Stimulated activated CD4-positive, alpha-beta T cell treated with anti-CD3 and anti-CD28 coated beads, Interleukin-12 subunit alpha, Interleukin-12 subunit beta, amount 100 ng/mL, for 24 hours (primary cell): ENCODE measurements at places on chromosomes 7 and 10.
A peak's percentile ranks its signal among the peaks of the same experiment; 100 is the strongest.

DNA sequence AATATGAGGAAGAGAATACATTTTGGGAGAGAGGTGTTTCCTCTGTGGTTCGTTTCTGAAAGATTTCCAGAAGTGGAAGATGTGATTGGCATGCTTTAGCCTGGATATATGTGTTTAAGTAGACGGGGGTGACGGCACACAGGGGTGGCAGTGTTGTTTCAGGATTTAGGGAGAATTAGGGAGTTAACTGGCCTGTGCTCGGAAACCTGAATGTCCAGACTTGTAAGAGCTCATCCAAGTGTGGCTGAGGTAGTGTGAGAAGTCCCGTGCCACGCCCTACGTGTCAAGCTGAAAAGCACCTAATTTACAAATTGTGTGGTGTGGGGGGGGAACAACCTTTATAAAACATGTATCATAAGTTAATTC, 1.1 kb downstream of the RALA start:
- DNase-seq = no peak

- DNase-seq = no peak
These were observed 122.0 kb downstream of the ELAPOR2 start for GRCh38 chr7:86937363-86937878.

GRCh38 chr10:61964059-61964709, 62.7 kb downstream of the ARID5B start:
- no peak for DNase-seq

DNA sequence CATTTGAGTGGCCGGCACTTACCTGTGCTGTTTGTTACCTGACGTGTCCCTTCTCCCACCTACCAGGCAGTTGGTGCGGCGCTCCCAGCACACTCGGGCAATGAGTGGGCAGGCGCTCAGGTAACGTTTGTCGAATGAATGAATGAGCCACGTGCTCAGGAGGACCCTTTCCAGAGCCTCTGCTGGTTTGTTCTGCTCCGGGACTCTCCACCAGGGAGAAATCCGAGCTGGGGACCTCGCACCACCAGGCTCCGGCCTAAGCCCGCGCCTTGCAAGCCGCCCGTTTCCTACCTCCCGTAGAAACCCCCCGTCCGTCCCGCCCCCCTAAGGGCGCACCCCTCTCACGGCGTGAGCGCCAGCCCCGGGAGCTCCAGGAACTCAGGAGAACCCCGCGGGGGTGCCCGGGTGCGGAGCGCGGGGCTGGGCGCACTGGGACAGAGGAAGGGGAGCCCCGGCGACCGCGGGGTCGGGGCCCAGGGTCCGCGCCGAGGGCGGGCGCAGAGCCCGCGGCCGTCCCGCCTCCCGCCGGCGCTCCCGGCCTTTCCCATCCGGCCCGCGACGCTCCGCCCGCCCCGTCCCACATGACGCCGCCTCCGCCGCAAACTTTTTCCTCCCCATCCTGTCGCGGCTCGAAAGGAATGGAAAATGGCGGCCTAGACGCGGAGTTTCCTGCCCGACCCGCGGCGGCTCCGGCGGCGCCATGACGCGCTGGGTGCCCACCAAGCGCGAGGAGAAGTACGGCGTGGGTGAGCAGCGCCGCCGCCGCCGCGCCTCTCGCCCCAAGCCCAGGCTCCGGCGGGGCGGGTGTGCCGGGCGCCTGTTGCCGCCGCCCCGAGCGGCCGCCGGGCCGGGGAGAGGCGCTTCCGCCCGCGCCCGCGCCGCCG, at the start of gene DOCK1:
Gene DOCK1, plus strand, starts transcription at position 611 of the 884 bp plus-strand sequence. Its CDS starts 90 bp downstream, at position 701.
- peak; percentile 18 for DNase-seq

DNA sequence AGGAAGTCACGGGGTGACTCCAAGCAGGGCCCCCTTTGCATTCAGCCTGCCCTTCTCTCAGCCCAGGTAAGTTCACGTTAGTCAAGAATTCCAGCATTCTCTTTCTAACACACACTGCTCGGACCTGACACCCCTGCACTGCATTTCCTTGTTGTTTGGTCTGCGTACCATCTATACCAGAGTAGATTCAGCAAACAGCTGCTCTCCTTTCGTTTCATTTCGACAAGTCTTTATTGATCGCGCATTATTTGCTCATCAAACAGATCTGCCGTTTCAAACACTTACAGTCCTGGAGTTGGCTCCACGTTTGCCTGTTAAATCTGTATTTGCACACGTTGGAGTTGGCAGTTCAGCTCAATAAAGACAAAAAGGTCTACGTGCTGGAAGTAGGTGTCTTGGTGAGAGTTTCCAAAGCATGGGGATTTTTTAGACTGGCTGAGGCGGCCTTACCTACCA, 495.1 kb downstream of the RPS24 start:
- no peak for DNase-seq

DNA sequence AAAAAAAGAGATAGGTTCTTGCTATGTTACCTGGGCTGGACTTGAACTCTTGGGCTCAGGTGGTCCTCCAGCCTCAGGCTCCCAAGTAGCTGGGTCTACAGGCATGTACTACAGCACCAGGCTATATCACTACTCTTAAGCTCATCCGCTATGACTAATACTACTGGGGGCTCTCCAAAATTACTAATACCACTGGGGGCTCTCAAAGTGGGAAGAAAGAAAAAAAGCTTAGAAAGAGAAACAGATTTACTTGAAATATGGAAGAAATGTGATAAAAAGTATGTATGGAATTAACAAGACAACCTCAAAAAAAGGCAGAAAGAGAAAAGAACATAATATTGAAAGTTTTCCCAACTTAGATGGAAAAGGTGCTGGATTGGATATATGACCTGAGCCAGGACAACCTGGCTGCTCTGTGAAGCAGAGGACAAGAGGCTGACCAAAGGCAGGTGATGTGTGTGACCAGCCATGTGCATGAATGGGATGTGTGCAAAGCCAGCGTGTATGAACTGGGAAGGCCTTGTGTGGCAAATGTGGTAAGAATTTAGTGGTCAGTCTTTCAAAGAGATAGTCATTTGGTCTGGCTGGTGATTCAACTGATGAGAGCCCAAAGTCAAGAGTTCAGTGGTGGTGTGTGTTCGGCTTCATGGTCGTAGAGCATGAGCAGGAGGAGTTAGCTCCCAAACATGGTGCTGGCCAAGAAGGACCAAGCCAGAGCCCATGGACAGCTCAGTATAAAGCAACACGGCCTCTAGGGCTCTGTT, 232.4 kb upstream of the KLF14 start:
- no peak for DNase-seq

DNA sequence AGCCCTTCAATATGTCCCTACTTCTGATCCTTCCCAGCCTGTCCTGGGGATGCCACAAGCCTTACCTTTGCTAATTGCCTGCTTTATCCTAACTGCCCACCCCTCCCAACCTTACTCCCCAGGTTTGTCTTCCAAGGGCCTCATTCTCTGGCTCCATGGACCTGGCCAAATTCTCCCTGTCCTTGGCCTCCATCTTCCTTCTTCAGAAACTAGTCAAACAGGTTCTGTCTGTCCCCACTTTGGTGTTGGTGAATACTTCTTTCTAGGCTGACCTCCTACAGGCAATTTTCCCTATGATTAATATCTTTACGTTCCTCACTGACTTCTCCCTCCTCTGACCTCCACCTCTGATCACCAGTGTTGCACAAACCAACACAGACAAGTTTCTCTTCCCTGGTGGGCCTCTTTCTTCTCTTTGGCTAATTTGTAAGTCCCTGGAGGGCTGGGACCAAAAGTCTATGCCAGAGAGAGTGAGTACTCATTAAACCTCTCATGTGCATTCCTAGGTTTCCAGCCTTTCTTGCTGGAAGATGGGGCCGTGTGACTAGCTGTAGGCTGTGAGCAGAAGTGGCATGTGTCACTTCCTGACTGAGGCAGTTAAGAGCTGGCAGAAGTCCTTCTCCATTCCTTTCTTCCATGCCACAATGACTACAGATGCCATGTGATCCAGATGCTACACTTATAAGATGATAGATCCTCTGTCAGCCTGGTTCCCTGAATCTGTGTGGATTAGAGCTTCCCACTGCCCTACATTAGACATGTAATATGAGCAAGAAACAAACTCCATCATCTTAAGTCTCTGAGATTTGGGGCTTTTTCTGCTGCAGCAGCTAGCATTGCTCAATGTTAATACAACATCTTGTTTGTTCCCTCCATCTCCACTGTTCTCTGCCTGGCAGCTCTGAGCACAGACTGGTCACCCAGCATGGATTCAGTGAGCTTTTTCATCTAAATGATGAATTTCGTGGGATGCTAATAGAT, 382.7 kb downstream of the RPS24 start:
- DNase-seq = no peak

DNA sequence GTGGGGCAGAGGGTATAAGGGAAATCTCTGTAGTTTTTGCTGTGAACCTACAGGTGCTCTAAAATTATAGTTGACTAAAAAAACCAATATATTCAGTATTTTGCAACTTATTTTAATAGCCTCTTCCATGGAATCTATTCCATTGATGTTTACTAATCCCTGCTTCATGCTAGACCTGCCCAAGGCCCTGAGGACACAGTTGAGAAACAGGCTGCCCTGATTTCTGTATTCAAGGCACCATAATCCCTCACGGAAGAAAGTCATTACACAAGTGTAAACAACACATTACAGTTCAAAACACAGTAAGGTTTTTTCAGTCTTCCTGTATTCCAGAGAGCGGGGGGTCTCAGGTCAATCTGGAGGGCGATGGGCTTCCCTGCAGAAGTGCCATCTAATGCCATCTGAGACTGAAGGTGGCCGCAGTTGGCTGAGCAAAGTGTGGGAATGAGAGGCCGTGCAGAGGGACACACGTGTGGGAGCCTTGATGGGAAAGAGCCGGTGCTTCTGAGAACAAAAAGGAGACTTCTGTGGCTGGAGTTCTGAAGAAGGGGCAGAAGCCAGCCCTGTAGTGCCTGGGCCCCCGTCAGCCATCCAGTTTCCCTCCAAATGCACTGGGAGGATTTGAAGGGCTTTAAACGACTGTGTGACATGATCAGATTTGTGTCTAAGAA, 146.9 kb downstream of the PTPN20 start:
- DNase-seq = no peak

GRCh38 chr7:7681191-7681935, 37.0 kb downstream of the RPA3 start:
- DNase-seq = no peak

- DNase-seq = no peak
These were observed 371.4 kb downstream of the PHTF2 start for GRCh38 chr7:78169992-78170391.

DNA sequence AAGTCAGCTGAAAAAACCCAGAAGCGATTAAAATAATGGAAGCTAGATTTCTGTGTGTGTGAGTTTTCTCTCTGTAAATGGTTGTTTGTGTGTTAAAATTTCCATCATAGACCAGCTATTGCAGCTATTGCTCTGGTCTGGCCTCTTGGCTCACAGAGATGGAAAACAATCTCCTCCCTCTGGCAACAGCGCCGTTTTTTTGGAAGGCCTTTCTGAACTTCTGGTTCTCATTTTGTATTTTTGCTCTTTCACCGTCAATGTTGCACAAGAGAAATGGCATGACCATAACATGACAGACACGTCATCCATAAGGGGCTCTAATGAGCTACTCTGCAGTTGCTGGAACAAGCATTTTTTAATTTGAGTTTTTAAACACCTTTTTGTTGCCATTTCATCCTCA, 91.0 kb downstream of the CUBN start:
- DNase-seq = no peak

DNA sequence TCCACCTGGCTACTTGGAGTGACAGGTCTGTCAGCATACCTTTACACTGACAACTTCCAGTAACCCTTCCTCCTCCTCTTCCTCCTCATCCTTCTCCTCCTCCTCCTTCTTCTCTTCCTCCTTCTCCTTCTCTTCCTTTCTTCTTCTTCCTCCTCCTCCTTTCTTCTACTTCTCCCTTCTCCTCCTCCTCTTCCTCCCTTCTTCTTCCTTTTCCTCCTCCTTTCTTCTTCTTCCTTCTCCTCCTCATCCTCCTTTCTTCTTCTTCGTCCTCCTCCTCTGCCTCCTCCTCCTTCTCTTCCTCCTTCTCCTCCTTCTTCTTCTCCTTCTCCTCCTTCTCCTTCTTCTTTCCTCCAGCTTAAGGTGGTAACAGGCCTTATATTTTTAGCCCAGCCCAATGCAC, 109.3 kb upstream of the PLXDC2 start:
- DNase-seq = no peak

DNA sequence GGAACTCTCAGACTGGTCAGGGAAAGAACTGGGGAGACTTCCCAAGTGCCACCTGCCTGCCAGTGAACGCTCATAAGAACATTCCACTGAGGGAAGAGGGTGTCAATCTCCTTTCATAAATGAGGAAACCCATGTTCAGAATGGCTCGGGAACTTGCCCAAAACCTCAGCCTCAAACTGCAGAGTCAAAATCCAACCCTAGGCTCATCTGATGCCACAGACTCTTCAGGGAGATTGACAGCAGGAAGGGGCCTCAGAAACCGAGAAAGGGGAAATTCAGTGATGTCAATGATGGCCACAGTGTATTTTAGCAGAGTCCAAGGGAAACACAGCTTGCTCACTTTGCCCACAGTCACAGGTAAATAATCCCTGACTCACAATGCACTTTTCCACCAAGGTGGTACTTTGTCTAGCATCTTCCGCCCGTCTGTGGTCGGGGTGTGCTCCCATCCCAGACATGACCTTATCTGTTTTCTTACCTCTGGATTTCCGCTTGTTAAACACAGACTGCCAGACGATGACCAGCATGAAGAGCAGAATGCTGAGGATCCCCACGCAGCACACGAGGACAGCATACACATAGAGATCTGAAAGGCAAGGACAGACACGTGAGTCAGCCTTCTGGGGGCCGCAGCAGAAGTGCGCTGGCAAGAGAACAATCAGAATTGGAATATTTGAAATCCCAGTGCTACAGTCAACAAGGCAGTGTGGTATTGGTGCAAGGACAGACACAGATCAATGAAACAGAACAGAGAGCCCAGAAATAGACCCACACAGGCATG, 38.4 kb downstream of the VSTM4 start:
- no peak for DNase-seq

DNA sequence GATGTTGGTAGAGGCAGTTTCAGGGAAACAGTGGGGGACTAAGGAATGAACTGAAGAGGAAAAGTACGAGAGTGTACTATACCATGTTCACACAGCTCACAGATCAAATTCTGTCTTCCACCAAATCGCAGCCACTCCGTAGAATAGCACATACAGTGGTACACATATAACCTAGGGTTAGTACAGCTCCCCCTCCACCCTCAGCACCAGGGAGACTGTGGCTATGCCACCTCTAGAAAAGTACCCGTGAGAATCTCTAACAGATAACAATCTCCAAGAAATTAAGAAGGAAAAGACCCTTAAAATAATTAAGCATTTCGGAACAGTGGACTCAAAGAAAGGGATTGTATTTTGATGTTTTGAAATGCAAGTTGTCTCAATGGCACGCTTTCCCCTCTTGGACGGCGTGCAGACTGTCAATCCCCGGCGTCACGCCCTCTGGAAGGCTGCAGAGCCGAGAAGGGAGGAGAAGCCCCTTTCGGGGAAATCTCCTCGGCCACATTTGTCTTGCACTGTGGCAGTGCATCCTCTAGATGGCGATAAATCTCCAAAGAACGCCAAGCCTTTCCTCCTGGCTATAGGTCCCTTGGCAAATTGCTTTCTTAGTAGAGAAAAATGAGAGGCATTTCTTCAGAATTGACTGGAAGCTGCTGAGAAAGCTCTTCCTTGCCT, 345.0 kb downstream of the REEP3 start:
- DNase-seq = peak; percentile 31

GRCh38 chr7:148318838-148319237, 271.7 kb upstream of the C7orf33 start:
- no peak for DNase-seq

- no peak for DNase-seq
These were observed 69.3 kb downstream of the MYOF start for GRCh38 chr10:93412801-93413200.

- no peak for DNase-seq
These were observed 142.9 kb downstream of the NOC3L start for GRCh38 chr10:94219829-94220228.
